ENCODE measurements at places on chromosomes 12 and 14.
A peak's percentile ranks its signal among the peaks of the same experiment; 100 is the strongest.

DNA sequence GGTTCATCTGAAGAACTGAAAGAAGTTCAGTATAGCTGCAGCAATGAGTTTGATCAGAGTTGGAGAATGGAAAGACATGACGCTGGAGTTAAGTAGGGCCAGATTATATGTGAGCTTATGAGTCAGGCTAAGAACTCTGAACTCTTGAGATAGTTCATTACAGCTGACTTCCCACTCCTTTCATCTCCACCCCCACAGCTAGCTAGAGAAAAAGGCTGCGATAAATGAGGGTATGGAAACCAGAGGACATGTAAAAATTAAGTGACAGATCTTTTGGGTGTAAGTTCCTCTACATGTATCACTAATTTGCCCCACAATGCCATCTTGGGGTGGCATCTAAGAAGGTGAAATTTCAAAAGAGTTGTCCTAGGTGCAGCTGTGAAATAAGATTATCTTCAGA, 28.6 kb downstream of the PYM1 start:
- no peak overlapping the region for H3K27ac ChIP-seq
- no peaks in the 10 kb centered on the region for H3K4me1 ChIP-seq
- no peak for DNase-seq
- no peaks in the 10 kb centered on the region for H3K27me3 ChIP-seq

DNA sequence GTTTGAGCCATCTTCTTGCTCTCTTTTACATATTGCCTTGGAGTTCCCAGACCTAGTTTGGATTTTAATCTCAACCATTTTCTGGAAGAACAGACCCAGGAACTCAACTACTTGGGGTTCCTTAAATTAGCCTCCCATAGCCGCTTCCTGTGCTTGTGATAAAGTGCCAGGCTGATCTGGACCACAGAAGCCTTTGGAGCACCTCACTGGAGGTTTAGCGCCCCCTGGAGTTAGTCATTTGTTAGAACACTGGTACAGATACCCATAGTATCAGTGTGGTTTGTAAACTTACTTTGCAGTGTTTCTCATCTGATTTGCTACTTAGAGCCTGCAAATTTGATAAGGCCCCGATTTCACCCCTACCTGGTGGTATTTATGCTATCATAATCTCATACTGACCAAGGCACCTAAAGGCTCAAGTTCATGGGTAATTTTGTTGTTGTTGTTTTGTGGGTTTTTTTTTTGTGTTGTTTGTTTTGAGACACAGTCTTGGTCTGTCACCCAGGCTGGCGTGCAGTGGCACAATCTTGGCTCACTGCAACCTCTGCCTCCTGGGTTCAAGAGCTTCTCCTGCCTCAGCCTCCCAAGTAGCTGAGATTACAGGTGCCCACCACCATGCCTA, 3.7 kb downstream of the UNC119B start:
- DNase-seq, result peak; percentile 83
- peaks cover 10% of the 10 kb centered on the region for H3K36me3 ChIP-seq
- no peak overlapping the region for H3K27ac ChIP-seq
- peaks cover 5% of the 10 kb centered on the region for H3K4me1 ChIP-seq

DNA sequence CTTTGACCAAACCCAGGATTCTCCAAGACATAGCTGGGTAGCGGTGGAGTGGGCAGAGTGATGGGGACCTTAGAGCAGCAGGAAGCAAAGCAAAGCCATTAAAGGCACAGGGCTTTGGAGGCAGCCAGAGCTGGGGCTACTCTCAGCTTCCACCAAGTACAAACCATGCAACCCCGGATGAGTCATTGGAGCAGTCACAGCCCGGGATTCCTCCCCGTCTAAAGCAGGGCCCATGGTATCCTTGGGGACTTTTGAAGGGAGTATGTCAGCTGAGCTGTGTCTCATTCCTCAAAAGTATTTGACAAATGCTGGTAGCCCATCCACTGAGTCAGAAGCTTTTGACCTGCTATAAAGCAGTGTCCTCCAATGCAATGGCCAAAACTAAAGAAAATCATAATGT, 9.7 kb upstream of the IFI27 start:
- no peak for DNase-seq
- H3K27me3 ChIP-seq, result no peaks in the 10 kb centered on the region
- H3K27ac ChIP-seq, result no peak overlapping the region
- H3K4me1 ChIP-seq, result no peaks in the 10 kb centered on the region
- no peak overlapping the region for H3K4me3 ChIP-seq
- peaks cover 7% of the 10 kb centered on the region for H3K36me3 ChIP-seq

DNA sequence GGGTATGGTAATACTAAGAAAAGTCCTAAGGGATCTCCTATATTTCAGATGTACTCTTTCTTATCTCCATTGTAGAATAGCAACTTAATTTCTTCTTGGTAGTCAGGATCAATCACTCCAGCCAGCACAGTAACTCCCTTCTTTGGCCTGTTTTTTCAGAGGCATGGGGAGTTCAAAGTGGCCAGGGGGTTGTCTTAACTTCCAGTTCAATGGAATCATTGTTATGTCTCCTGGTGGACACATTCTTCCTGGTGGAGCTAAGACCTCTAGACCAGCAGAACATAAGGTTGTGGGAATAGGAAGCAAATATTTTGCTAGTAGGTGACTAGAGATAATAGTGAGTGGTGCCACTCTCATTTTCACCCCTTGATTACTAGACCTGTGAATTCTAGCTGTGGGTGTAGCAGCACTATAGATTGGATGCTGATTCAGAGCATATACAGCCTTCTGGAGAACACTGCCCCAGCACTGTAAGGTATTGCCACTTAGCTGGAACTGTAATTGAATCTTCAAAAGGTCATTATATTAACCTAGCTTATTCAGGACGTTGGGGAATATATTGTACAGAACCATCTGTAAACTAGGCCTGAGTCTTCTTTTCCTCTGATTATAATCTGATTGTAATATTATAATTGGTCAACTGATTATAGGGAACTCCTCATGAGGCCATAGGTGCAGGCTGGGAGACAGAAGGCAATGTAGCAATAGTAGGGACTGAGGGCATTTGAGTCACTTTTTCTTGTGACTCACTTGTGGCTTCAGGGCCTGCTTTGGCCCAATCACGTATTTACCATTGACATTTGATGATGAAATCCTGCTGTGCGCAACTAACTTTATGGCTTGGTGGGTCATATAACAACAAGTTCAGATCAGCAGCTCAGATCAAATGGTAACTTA, 60.2 kb upstream of the ATP2B1 start:
- H3K27me3 ChIP-seq, result no peaks in the 10 kb centered on the region
- DNase-seq, result no peak
- H3K27ac ChIP-seq, result no peak overlapping the region
- H3K4me3 ChIP-seq, result no peak overlapping the region

DNA sequence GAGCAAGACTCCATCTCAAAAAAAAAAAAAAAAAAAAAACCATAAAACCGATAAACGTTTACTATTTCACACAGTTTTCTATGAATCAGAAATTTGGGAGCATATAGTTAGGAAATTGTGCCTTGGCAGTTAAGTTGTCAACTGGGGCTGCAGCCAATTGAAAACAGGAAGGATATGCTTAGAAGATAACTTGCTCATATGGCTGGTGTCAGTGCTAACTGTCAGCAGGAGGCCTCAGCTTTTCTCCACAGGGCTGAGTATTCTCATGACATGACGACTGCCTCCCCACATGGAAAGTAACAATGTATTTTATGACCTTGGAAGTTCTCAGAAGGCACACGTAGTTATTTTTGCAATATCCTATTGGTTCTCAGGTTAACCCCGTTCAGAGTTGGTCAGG, 29.6 kb upstream of the OR5AU1 start:
- H3K4me3 ChIP-seq, result no peak overlapping the region
- no peak overlapping the region for H3K27ac ChIP-seq
- no peaks in the 10 kb centered on the region for H3K27me3 ChIP-seq
- H3K36me3 ChIP-seq, result no peaks in the 10 kb centered on the region
- H3K4me1 ChIP-seq, result no peaks in the 10 kb centered on the region

GRCh38 chr12:130120012-130120805, 42.1 kb upstream of the FZD10 start:
- peaks cover 21% of the 10 kb centered on the region for H3K27me3 ChIP-seq
- no peaks in the 10 kb centered on the region for H3K4me1 ChIP-seq
- H3K36me3 ChIP-seq, result no peaks in the 10 kb centered on the region

GRCh38 chr12:91704446-91704845, 441.2 kb downstream of the BTG1 start:
- H3K27me3 ChIP-seq, result no peaks in the 10 kb centered on the region
- H3K4me1 ChIP-seq, result no peaks in the 10 kb centered on the region
- no peaks in the 10 kb centered on the region for H3K36me3 ChIP-seq
- no peak for DNase-seq
- no peak overlapping the region for H3K27ac ChIP-seq
- H3K4me3 ChIP-seq, result no peak overlapping the region

DNA sequence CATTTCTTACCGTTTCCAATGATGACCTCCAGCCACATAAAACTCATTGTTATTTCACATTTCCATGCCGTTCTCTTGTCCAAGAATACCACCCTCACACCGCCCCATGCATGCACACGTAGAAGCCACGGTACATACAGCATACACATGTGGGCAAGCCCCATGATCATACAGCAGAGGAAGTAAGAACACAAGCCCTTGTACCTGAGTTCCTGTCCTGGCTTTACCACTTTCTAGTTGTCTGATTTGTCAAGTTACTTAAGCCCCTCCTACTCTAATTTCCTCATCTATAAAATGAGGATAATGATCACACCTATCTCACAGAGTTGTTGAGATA, 59.9 kb downstream of the DUSP16 start:
- H3K27ac ChIP-seq, result peak overlapping the region; percentile 67
- H3K4me3 ChIP-seq, result peak overlapping the region; percentile 14
- DNase-seq, result no peak

GRCh38 chr14:99270458-99271220, 1.4 kb downstream of the BCL11B start:
- DNase-seq, result no peak
- peak overlapping the region; percentile 90 for H3K4me3 ChIP-seq
- H3K27ac ChIP-seq, result peak overlapping the region; percentile 74
- peaks cover 3% of the 10 kb centered on the region for H3K36me3 ChIP-seq
- no peaks in the 10 kb centered on the region for H3K27me3 ChIP-seq

DNA sequence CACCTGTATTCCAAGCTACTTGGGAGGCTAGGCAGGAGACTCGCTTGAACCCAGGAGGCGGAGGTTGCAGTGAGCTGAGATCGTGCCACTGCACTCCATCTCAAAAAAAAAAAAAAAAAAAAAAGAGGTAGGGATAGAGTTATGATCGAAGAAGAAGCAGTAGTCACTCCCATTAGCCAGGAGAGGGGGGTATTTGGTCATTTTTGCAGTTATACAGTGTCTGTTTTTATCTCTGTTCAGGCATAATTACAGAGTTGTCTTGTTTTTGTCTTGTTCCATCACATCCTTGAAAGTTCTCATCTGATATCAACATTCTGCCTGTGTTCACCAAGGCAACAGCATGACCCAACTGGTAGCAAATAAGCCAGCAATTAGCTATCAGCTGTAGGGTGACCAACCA, 98.5 kb upstream of the TMPO start:
- no peaks in the 10 kb centered on the region for H3K27me3 ChIP-seq
- H3K4me3 ChIP-seq, result no peak overlapping the region
- H3K27ac ChIP-seq, result no peak overlapping the region
- H3K4me1 ChIP-seq, result no peaks in the 10 kb centered on the region
- H3K36me3 ChIP-seq, result no peaks in the 10 kb centered on the region
- DNase-seq, result no peak

DNA sequence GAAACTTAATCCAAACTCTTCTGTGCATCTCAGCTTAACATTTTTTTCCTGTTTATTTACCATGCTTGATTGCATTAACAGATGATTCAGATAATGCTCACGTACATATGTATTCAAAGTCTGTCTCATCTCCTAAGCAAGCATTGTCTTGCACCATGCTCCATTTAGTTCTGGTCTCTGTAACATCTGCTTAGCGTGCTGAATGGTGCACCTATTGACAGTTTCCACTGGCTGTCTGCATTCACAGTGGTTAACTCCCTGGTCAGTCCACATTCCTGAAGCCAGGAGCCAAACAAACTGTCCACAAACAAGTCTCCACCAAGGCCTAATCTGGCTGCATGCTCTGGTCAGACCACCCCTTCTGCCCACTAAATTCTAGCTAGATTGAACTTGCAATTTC, 83.9 kb downstream of the KNTC1 start:
- H3K4me1 ChIP-seq, result no peaks in the 10 kb centered on the region
- H3K27ac ChIP-seq, result no peak overlapping the region
- H3K27me3 ChIP-seq, result no peaks in the 10 kb centered on the region
- DNase-seq, result no peak
- no peaks in the 10 kb centered on the region for H3K36me3 ChIP-seq

- H3K27ac ChIP-seq, result no peak overlapping the region
- H3K4me3 ChIP-seq, result no peak overlapping the region
Observed at GRCh38 chr12:11722071-11722470, 72.6 kb downstream of the ETV6 start.

- H3K4me3 ChIP-seq, result no peak overlapping the region
- H3K36me3 ChIP-seq, result no peaks in the 10 kb centered on the region
- H3K27me3 ChIP-seq, result no peaks in the 10 kb centered on the region
- peaks cover 64% of the 10 kb centered on the region for H3K4me1 ChIP-seq
- peak; percentile 65 for DNase-seq
Observed at GRCh38 chr12:94987801-94988200, 15.7 kb downstream of the NDUFA12 start.

DNA sequence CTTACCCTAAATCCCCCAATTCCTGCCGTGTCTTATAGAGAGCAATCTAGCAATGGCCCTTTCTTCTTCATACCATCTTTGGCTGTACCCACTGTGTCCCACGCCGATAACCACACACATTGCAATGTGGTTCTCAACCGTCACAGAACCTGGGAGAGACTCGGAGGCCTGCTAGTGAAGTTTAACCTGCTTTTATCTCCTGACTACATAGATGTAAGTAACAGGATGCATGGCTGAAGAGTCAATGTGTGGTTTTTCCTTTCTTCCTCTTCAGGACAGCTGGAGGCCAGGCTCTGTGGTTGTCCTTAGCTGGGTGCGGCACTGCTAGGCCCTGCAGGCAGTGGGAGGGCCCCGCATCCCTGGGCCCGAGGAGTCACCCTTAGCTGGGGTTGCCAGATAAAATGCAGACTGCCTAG, 51.3 kb downstream of the ZNF664 start:
- H3K4me3 ChIP-seq, result no peak overlapping the region
- DNase-seq, result no peak
- H3K36me3 ChIP-seq, result no peaks in the 10 kb centered on the region
- no peaks in the 10 kb centered on the region for H3K27me3 ChIP-seq

- peaks cover 18% of the 10 kb centered on the region for H3K4me1 ChIP-seq
- H3K4me3 ChIP-seq, result peak overlapping the region; percentile 60
- no peaks in the 10 kb centered on the region for H3K27me3 ChIP-seq
- H3K27ac ChIP-seq, result peak overlapping the region; percentile 47
- no peak for DNase-seq
Observed at GRCh38 chr12:132886529-132887477, 602 bp downstream of the CHFR start.

- H3K27ac ChIP-seq, result no peak overlapping the region
- no peaks in the 10 kb centered on the region for H3K27me3 ChIP-seq
- peaks cover 4% of the 10 kb centered on the region for H3K36me3 ChIP-seq
Observed at GRCh38 chr12:46390881-46391280, 18.3 kb upstream of the SLC38A2 start.

GRCh38 chr14:104086661-104087461, 1.4 kb downstream of the ASPG start:
- no peak overlapping the region for H3K27ac ChIP-seq
- no peaks in the 10 kb centered on the region for H3K36me3 ChIP-seq
- no peaks in the 10 kb centered on the region for H3K4me1 ChIP-seq
- H3K4me3 ChIP-seq, result no peak overlapping the region
- no peak for DNase-seq
